ENCODE measurements at places on chromosomes 2 and 18.

- DNase-seq: no peak
- H3K4me3 ChIP-seq: no peak overlapping the region
- H3K36me3 ChIP-seq: no peaks in the 10 kb centered on the region
- H3K27me3 ChIP-seq: no peaks in the 10 kb centered on the region
- no peaks in the 10 kb centered on the region for H3K4me1 ChIP-seq
- H3K27ac ChIP-seq: no peak overlapping the region
Measured at GRCh38 chr2:235769046-235769445, 275.2 kb downstream of the AGAP1 start.

GRCh38 chr18:44816477-44816876, 135.8 kb downstream of the SETBP1 start:
- peaks cover 6% of the 10 kb centered on the region for H3K27me3 ChIP-seq
- no peak overlapping the region for H3K27ac ChIP-seq
- no peak overlapping the region for H3K4me3 ChIP-seq

DNA sequence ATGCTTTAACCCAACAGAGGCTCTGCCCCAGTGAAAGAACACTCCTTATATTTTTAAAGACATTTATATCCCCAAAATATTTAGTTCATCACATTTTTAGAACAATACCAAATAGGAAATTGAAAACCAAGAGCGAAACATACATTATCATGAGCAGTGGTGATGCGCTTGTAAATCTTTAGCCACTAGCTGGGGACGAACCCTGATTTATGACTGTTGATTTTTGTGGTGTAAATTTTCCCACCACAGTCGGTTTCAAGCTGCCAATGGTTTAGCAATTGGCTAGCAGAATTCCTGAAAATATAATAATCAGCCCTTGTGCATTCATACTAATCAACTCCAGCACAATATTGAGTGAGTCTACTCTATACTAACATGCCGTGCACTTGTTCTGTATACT, 27.3 kb upstream of the EPC2 start:
- H3K27ac ChIP-seq: no peak overlapping the region
- H3K4me3 ChIP-seq: no peak overlapping the region
- H3K36me3 ChIP-seq: no peaks in the 10 kb centered on the region
- H3K27me3 ChIP-seq: peaks cover 2% of the 10 kb centered on the region
- peaks cover 13% of the 10 kb centered on the region for H3K4me1 ChIP-seq

DNA sequence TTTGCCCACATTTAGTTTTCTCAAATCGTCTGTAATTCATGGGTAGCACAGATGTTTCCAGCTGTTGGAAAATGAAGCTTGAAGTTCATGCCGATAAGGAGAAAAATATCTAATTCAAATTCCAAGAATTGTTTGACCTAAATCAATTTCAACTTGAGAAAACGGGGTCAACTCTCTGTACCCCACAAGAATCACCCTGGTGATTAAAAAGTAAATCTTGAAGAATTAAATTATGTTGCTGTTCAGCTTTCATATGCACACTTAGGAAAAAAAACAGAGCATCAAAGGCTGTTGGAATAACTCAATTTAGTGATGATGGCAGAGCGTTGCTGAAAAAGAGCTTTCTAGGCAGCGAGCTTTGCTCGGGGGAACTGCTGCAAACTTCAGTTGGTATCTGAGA, 43.0 kb downstream of the SLC4A3 start:
- H3K4me3 ChIP-seq: no peak overlapping the region
- H3K4me1 ChIP-seq: no peaks in the 10 kb centered on the region
- no peaks in the 10 kb centered on the region for H3K36me3 ChIP-seq
- peaks cover 19% of the 10 kb centered on the region for H3K27me3 ChIP-seq

DNA sequence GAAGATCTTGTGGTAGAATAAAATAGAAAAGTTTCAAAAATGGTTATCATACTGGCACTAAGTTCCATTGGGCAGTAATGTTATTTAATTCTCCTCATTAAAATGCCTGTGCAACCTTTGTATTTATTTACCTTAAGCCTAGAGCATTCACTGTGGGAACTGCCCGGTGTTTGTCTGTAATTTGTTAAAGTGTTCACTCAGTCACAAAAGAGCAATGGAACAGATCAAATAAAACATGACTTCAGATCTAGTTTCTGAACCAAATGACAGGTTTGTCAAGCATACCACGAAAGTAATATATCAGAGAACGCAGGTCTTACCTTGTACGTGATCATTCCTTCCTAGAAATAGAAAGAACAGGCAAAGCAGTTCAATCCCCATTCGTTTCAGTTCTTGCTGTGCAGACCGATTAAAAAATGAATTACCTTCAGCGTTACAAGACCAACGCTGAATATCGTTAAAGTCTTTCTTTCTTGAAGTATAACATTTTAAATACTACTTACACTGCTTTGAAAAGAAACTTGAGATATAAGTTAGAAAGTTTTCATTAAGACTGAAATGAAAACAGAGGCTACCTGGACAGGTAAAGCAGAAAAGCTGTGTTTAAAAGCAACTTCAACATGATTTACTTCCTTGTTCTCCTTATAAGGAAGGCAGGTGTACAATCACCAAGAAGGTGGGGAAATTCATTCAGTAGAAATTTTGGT, at the start of gene ITGB6:
ITGB6 (minus strand) TSS at position 590 of the 707 bp plus-strand sequence; CDS start at position 381, 209 bp downstream.
- no peak within 1 kb of the TSS for H3K27ac ChIP-seq
- no peak within 1 kb of the TSS for H3K4me3 ChIP-seq
- no peaks in the 10 kb centered on the region for H3K36me3 ChIP-seq
- H3K4me1 ChIP-seq: peaks cover 9% of the 10 kb centered on the region

DNA sequence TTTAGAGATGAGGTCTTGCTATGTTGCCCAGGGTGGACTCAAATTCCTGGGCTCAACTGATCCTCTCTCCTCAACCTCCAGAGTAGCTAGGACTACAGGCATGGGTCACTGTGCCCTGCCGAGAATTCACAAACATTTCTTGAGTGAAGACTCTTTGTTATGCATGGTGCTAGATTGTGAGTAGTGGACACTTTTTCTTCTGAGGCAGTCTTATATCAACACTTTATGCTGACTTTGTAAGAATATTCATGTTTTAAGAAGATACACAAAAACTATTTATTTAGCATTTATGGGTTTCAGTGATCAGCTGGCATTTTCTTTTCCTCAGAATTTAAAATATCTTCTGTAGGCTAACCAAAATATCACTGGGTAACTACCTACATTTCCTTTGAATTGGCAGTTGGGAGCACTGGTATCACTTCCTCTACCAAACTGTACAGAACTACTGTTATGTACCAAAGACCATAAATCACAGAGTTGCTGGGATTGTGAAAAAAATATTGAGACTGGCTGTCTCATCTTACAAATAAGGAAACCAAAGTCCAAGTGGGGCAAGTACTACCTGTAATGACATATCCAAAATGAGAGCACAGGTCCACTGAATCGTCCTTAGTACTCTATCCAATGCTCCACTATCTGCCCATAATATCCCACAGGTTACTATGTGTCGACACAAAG, 34.0 kb downstream of the DOCK10 start:
- no peak overlapping the region for H3K4me3 ChIP-seq
- peaks cover 44% of the 10 kb centered on the region for H3K36me3 ChIP-seq
- no peak for DNase-seq

- H3K27me3 ChIP-seq: no peaks in the 10 kb centered on the region
- DNase-seq: no peak
- peaks cover 27% of the 10 kb centered on the region for H3K4me1 ChIP-seq
- H3K27ac ChIP-seq: no peak overlapping the region
Measured at GRCh38 chr2:157787364-157787938, 88.7 kb downstream of the ACVR1 start.

GRCh38 chr2:54471221-54471711, 15.1 kb downstream of the SPTBN1 start:
- H3K27me3 ChIP-seq: peaks cover 7% of the 10 kb centered on the region
- no peaks in the 10 kb centered on the region for H3K4me1 ChIP-seq
- H3K27ac ChIP-seq: no peak overlapping the region
- no peaks in the 10 kb centered on the region for H3K36me3 ChIP-seq
- DNase-seq: no peak

- no peak overlapping the region for H3K27ac ChIP-seq
- DNase-seq: no peak
- H3K36me3 ChIP-seq: no peaks in the 10 kb centered on the region
- peaks cover 7% of the 10 kb centered on the region for H3K27me3 ChIP-seq
- no peak overlapping the region for H3K4me3 ChIP-seq
Measured at GRCh38 chr18:50709193-50709592, 110.6 kb downstream of the MRO start.

DNA sequence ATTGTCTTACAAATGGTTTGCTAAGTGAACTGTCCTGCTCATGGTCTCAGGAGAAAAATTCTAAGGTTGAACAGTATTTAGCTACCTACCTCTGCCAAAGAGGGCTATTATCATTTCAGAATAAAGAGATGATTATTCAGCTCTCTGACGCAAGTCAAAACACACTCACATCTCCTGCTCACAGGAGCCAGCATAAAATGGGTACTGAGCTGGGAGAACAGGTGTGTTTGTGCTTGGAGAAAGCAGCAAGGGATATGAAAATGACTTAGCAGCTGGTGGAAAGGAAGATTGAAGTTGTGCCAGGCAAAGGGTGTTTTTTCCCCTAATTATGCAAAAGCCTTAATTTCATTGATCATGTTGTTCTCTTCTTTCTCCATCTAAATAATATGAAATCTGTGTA, 47.3 kb upstream of the TANK start:
- peaks cover 2% of the 10 kb centered on the region for H3K36me3 ChIP-seq
- DNase-seq: no peak
- H3K27me3 ChIP-seq: peaks cover 20% of the 10 kb centered on the region
- H3K4me1 ChIP-seq: no peaks in the 10 kb centered on the region
- no peak overlapping the region for H3K27ac ChIP-seq
- H3K4me3 ChIP-seq: no peak overlapping the region

- H3K27me3 ChIP-seq: no peaks in the 10 kb centered on the region
- DNase-seq: no peak
- no peaks in the 10 kb centered on the region for H3K36me3 ChIP-seq
- no peak overlapping the region for H3K4me3 ChIP-seq
Measured at GRCh38 chr2:2769481-2770431, 438.7 kb upstream of the MYT1L start.

DNA sequence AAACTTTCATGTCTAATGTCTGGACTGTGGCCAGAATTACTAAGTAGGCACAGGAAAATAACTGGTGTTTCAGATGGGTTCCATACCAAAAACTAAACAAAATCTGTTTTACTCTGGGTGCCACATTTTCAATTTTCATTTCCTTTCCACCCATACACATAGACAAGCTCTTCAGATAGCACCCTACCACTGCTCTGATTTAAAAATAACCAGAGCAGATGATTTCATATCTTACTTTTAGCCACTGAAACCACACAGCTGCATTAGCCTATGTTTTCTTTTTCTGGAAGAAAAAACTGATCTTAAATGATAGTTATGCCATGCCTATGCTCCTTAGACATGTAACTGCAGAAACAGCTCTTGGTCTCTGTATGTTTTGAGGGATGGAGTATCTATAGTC, 647.6 kb downstream of the CPS1 start:
- H3K27ac ChIP-seq: no peak overlapping the region
- no peak overlapping the region for H3K4me3 ChIP-seq
- H3K27me3 ChIP-seq: no peaks in the 10 kb centered on the region

DNA sequence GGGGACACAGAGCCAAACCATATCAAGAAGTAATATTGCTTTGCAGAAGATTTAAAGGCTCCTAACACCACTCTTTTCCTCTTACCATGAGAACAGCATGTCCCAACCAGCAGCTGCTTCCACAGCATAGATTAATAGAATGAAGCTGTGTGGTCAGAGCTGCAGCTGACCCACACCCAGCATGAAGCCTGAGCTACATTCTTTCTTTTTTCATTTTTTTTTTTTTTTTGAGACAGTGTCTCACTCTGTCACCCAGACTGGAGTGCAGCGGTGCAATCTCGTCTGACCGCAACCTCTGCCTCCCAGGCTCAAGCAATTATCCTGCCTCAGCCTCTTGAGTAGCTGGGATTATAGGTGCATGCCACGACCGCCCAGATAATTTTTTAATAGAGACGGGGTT, 289.8 kb downstream of the RAD51AP2 start:
- no peak overlapping the region for H3K27ac ChIP-seq
- no peaks in the 10 kb centered on the region for H3K36me3 ChIP-seq
- H3K4me1 ChIP-seq: no peaks in the 10 kb centered on the region
- no peak for DNase-seq
- no peak overlapping the region for H3K4me3 ChIP-seq

DNA sequence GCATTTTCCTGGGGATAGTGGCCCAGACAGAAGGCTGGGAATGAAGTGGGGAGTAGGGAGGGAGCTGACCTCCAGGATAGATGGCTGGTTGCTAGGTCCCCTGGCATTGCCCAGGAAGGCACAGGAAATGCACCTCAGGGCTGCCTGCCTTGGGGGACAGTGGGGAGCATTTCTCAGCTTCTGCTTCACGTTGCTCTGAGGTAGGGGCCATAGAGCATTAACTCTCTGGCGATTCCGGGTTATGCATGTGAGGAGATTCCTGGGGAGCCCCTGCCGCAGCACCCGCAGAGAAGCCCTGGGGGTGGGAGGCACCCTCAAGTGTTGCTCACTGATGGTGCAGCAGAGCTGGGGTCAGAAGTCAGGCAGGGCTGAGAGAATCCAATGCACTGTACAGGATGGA, 256.5 kb downstream of the CYP26B1 start:
- H3K27ac ChIP-seq: no peak overlapping the region
- H3K4me3 ChIP-seq: no peak overlapping the region
- H3K36me3 ChIP-seq: no peaks in the 10 kb centered on the region
- DNase-seq: no peak

DNA sequence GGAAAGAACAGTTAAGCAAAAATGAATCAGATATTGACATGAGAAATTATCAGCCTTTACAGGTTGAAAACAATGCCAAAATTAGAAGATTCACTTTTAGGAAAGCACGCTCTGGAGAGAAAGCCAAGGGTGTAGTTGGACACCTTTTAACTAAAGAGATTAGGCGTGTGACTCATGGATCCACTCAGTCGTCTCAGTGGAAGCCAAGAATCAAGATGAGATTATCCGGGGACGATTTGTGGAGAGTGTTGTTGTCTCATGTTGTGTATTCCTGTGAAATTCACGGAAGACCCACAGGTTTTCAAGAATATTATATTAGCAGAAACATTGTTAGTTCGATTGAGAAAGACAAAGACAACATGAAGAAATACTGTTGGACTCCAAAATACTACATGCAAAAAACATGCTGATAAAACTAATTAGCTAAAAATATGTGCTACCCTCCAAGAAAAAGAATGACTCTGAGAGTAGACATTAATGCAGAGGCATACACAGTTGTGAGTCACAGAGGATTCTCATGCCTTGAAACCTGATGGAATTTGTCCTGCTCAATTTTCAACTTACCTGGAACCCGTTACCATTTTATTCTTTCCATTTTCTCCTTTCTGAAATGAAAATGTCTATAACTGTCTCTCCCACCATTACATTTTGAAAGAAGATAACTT, 192.1 kb upstream of the RND3 start:
- no peaks in the 10 kb centered on the region for H3K36me3 ChIP-seq
- H3K27ac ChIP-seq: no peak overlapping the region
- H3K27me3 ChIP-seq: no peaks in the 10 kb centered on the region
- no peak overlapping the region for H3K4me3 ChIP-seq
- no peaks in the 10 kb centered on the region for H3K4me1 ChIP-seq

Data from activated CD8-positive, alpha-beta T cell treated with anti-CD3 and anti-CD28 coated beads, Interleukin-2, amount 10 ng/mL, durations not matched to agents 7 days and 5 days (primary cell).